ENCODE measurements at places on chromosomes 12 and 14.
A peak's percentile ranks its signal among the peaks of the same experiment; 100 is the strongest.

DNA sequence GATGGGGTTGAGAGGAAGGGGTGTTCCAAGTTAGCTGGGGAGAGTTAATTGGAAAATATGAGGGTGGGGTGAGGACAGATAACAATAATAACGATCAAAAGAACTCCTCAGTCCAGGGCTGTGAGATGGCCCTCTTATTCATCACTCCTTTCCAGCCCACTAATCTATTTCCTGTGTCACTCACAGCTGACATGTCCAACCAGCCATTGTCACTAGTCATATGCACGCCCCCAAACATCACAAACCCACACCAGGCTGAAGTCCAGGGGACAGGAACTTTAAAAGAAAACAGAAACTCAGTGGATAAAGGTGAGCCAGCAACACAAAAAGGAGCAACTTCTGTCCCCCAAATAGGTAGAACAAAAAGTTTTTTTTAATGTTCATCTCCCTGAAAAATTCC lies 911 bp downstream of the CALCOCO1 start:
- DNase-seq = no peak

DNA sequence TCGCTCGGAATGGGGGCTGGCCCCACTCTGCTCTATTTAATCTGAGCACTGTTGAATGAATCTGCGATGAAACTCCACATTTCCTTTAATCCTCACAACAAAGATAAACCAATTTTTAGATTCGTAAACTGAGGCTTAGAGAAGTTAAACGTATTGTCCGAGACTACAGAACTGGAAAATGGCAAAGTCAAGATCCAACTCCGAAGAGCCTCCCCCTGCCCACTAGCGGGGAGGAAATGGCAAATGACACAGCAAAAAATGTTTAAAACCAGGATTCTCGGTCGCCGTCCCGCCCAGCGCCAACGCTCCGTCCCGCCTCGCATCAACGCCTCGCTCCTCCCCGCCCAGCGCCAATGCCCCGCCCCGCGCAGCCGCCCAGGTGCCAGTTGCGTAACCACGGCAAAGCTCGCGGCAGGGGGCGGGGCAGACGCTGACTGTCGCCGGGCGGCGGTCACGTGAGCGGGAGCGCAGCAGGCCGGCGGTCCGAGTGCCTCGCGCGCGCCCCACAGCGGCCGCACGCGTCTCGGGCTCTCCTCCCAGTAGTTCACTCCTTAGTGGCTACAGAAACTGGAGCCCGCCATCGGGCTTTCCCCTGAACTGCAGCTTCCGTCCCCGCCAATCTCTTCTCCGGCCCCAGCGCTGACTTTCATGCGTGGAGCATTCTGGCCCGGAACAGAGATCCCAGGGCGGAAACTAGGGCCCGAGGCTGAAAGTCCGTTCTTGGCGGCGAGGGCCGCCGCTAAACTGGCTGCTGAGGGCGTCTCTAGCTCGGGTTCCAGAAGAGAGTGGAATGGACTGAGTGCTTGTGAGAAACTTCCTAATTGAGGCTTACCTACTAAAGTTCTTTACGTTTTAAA lies 13.6 kb upstream of the LRRC23 start:
- peak; percentile 68 for DNase-seq

- DNase-seq = no peak
Observed at GRCh38 chr12:94078138-94078723, 70.1 kb upstream of the PLXNC1 start.

GRCh38 chr12:121576851-121577391 lies 3.9 kb downstream of the KDM2B start:
- peak; percentile 65 for DNase-seq

DNA sequence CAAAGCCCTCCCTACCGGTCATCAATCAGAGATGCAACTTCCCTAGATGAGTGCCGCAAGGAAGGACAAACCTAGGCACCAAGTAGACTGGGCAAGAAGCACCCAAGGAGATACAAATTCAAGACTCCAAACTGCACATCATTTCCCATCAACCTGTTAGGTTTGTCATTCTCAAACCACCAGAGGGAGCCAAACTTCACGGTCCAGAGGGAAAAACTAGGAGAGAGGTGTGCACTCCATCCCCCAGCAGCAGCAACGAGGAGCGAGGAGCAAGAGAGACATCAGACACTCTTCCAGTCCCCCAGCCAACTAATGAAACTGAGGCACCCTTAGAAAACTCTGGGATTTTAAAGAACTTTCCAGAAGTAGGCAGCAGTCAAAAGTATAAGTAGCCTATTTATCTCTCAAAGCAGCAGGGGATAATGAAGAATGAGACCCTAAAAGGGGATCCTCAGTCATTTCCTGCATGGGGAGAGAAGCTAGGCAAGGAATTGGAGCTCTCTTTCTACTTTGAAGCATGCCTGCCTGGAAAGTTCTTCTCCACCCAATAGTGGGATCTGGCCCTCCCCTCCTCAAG lies 37.0 kb upstream of the NT5DC3 start:
- DNase-seq = no peak

DNA sequence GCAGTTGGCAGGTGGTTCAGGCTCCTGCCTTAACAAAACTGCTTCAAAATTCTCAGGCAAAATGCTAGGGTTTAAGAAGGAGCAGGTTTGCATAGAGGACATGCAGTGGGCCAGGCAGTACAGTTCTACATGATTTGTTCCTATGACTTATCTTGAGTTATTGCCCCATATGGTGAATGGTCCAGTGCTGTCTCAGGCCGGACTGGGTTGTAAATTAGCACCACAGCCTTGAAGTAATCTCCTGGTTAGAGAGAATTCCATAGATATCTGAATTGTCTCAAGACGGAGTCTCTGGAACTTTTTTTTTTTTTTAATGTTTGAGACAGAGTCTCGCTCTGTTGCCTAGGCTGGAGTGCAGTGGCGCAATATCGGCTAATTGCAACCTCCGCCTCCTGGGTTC lies 11.8 kb upstream of the PRPF39 start:
- DNase-seq = no peak

DNA sequence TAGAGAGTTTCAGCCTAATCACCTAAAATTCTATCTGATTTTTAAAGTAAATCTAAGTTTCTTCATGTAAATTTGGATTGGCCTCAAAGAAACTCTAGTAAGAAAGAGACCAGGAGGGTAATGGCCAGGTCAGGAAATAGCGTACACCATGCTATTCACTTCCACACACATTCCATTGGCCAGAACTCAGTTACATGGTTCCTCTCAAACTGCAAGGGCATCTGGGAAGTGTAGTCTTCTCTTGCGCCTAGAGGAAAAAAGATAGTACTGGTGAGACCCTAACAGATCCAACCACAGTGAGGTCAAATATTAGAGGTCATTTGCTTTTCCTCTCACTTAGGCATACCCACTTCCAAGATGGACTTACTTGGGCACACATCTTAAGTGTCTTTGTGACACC lies 39.1 kb downstream of the MBIP start:
- no peak for DNase-seq

GRCh38 chr12:64025174-64025958 lies 180.9 kb downstream of the SRGAP1 start:
- no peak for DNase-seq

DNA sequence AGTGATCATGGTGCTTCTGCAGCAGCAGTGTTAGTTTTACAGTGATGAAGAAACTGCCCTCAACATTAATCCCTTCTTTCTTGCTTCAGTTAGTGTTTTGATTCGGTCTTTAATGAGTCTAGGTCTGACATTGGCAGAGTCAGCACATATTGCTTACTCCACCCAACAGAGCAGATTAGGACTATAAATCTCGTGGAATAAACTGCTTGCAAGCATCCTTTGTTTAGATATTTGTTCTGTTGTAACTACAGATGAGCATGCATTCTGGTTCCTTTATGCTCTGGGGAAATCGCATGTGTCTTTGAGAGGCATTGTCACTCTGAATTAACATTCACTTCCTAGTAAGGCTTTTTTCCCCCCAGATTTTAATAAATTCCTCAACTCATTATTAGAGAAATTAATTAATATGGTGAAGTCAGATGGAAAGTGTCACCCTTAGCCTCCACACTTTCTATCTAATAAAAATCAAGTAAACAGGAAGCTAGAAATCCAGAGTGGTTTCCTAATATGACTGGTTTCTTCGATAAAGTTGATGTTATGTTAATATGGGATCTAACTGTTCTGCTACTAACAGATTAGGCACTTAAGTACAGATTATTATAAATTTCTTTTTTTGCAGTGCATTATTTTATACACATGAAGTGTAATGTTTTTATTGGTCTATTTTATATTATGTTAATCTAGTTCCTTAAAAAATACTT lies 86.2 kb upstream of the SSTR1 start:
- no peak for DNase-seq

DNA sequence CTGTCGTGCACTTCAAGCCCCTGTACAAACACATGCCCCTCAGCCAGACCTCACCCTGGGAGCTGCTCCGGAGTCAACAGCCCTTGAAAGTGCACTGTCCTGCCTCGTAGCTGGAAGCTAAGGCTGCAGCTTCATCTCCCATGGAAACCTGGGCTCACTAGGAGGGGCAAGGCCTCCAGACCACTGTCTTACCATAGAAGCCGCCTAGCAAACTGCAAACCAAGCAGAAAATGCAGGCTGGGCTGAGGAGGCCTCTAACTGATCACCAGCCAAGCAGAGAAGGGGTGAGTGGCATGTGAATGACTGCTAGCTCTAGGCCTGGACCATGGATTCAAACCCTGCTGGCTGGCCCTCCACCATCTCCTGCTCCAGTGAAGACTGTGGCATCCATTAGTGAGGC lies 340.2 kb downstream of the CACNA1C start:
- DNase-seq = no peak

DNA sequence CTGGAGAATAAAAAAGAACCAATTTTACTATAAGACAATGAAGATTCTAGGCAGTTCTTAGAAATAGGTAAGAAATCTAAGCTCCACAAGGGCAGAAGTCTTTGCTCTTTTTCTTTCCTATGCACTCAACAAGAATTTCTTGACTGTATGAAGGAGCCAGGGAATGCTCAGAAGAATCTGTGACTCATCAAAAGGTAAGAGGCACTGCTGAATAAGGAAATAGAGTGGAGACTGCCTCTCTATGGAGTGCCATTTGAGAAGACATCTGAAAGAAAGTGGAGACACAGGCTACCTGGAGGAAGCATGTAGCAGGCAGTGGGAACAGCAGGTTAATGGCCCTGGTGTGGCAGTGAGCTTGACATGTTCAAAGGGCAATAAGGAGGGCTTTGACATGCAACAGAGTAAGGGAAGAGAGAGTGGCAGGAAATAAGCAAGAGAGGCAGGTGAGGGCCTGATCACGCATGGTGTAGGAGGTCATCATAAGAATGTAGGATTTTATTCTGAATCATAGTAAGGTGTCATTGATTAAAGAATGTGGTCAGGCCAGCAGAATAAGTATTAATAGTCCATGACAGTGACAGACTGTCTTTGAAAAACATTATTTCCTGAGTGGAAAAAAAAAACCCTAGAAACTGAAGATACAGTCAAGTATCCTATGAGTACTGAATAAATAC lies 446.7 kb upstream of the GARIN6 start:
- no peak for DNase-seq

GRCh38 chr14:61409782-61410181 lies 88.4 kb downstream of the PRKCH start:
- no peak for DNase-seq

- DNase-seq = no peak
Observed at GRCh38 chr14:36439766-36440165, 80.3 kb downstream of the NKX2-1 start.

GRCh38 chr12:779745-780734 lies 27.7 kb downstream of the WNK1 start:
- DNase-seq = peak; percentile 59

- no peak for DNase-seq
Observed at GRCh38 chr14:99514552-99515300, 33.5 kb downstream of the CCNK start.

- no peak for DNase-seq
Observed at GRCh38 chr12:122348505-122348904, 74.0 kb downstream of the CLIP1 start.

- DNase-seq = no peak
Observed at GRCh38 chr12:578748-579419, 84.4 kb downstream of the NINJ2 start.

GRCh38 chr14:80356413-80356812 lies 145.1 kb upstream of the DIO2 start:
- no peak for DNase-seq

- no peak for DNase-seq
Observed at GRCh38 chr12:9649532-9649940, 20.0 kb upstream of the CLEC2D start.

GRCh38 chr14:24317141-24317928 lies 6.0 kb downstream of the LTB4R start:
- DNase-seq = no peak

- no peak for DNase-seq
Observed at GRCh38 chr14:55794655-55795595, 214.9 kb downstream of the KTN1 start.

GRCh38 chr14:55505846-55506245 lies 65.4 kb upstream of the TBPL2 start:
- DNase-seq = no peak

DNA sequence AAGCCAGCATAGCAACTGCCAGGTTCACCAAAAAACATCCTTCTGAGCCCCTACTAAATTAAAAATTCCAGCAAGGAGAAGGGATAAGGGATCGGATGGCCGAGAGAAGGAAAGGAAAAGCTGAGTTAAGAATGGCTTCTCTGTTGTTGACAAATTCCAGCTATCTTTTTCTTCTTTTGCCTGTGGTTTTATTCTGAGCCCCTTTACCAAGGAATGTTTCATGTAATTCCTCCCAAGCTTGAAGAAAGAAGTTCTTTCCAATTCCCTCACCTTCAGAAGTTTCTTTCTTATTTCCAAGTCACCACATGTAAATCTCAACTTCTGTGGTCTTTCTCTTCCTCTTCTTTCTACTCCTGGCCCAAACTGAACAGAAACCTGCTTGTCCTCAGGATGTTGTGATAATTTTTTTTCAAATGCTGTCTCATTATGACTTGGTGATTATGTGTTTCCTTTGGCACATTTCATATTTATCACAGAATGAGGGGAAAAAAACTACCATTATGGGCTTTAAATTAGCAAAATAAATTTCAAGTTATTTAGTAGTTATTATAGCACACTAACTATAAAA lies 40.0 kb downstream of the FGD6 start:
- no peak for DNase-seq

GRCh38 chr14:59895721-59896120 lies 24.2 kb upstream of the LRRC9 start:
- DNase-seq = no peak

GRCh38 chr14:38646391-38646790 lies 390.5 kb upstream of the CLEC14A start:
- DNase-seq = no peak

- no peak for DNase-seq
Observed at GRCh38 chr14:20846560-20846959, 43.9 kb upstream of the RNASE1 start.

All from AG09309 (cell line).